ENCODE measurements at places on chromosomes 7 and 10.

DNA sequence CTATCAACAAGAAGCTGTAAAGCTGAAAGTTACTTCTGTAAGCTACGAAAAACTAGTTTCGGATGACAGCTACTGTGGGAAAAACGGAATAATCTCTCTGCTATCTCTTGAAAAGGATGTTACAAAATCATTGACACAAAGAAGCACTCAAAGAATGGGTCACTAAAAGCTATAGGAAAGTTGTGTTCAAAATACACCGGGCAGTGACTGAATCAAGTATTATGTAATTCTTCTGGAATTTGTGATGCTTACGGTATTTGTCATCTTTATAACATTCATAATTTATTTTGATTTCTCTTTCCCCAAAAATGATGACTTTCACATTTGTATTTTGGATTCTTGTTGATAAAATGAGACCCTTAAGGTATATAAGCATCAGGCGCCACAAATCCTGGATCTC is 112.1 kb upstream of the KLF6 start:
- DNase-seq: no peak

DNA sequence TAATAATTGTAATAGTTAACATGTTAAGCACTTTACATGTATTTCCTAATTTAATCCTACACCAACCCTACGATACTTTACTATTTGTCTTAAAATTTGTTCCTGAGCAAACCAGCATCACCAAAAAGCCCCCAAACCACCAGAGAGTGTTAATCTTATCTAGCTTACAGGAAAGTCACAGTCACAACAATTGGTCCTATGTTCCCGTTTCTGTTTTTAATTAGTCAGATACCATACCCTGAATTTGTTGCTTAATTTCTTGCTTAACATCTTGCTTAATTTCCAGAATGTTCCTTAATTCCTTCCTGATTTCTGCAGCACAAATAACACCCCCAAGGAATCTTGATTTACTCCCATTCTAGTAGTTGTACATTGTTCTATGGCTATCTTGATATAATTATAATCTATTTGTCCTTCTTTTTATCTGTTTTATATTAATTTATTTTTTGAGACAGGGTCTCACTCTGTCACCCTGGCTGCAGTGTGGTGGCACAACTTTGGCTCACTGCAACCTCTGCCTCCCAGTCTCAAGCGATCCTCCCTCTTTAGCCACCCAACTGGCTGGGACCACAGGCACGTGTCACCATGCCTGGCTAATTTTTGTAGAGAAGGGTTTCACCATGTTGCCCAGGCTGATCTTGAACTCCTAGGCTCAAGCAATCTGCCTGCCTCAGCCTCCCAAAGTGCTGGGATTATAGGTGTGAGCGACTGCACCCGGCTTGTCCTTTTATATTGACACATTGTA is 6.6 kb upstream of the PDSS1 start:
- no peak for DNase-seq

GRCh38 chr7:141369422-141369821 is 181.8 kb upstream of the AGK start:
- no peak for DNase-seq

DNA sequence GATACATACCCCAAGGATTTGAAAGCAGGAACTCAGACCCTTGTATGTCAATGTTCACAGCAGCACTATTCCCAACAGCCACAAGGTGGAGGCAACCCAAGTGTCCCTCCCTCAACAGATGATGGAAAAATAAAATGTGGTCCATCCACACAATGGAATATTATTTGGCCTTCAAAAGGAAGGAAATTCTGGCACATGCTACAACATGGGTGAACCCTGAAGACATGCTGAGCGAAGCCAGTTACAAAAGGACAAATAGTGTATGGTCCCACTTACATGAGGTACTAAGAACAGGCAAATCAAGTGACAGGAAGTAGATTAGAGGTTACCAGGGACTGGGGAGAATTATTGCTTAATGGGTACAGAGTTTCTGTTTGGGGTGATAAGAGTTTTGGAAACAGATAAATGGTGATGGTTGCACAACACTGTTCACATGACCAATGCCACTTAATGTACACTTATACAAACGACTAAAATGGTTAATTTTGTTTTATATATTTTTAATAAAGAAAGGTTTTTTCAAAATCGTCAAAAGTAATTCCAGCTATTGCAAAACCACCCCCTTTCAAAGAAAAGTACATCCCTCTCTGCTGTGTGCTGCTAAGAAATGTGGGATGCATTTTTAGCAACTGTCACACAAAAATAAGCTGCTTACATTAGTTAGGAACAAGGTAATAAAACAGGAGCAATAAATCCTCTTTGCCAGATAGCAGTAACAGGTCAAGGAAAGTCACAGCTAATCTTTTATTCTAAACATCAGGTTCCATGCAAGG is 85.7 kb downstream of the GRB10 start:
- DNase-seq: peak; percentile 24

DNA sequence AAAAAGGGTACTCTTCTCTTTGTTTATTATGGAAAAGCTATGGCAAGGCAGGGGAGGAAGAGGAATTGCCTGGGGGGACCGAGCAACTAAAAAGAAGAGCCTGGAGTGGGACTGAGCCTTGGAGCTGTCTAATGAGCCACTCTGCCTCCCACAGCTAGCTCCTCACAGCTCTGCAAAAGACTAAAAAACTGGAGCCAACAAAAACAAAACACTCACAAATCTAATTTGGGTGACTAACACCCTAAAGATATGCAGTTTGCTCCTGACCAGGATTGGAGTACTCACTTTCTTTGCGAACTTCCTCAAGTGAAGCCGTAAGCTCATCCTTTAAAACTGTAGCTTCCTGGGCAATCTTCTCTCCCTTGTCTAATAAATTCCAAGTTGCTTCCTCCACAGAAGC is 89.4 kb downstream of the CTNNA3 start:
- no peak for DNase-seq

- DNase-seq: no peak
Measured at GRCh38 chr7:451255-452225, 68.1 kb downstream of the PDGFA start.

DNA sequence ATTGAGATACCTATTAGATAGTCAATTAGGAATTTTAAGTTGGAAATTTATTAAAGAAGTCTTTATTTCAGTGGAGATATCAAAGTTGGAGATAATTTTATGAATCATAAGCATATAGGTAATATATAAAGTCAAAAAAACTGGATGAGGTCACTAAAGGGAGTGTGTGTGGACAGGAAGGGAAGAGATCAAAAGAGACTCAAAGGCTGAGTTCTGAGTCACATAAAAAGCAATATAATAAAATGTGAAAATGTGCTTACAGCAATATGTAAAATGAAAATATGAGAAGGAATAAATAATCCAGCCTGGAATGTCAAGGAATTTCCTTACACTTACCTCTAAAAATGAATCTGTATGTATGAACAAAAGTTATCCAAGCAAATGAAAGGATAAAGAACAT is 583.3 kb upstream of the SORCS1 start:
- no peak for DNase-seq

DNA sequence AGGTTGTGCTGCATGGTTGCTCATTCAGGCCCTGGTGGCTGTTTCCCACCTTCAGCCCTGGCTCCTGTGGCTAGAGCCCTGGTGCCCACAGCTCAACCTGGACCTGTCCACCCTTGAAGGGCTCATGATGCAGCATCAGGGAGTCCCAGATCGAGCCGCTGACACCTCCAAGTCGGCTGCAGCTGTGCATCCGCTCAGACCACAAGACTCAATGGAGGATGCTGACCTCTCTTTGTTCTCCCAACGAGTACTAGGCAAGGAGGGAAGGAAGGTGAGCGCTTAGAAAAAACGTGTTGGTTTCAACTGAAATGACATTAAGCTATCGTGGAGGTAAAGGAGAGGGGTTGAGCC is 9.5 kb upstream of the C10orf95 start:
- DNase-seq: no peak
